Stimulated activated CD4-positive, alpha-beta T cell treated with anti-CD3 and anti-CD28 coated beads, TNF-alpha, amount 100 ng/mL, for 48 hours (primary cell): ENCODE measurements at places on chromosomes 12 and 14.

DNA sequence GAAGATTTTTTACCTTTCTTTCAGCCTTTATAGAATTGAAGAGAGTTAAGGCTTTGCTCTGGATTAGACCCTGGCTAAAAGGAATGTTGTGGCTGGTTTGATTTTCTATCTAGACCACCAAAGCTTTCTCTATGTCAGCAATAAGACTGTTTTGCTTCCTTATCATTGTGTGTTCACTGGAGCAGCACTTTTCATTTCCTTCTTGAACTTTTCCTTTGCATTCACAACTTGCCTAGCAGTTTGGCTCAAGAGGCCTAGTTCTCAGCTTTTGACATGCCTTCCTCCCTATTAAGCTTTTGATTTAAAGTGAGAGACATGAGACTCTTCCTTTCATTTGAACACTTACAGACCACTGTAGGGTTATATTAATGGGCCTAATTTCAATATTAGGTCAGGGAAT lies 64.1 kb upstream of the USP15 start:
- DNase-seq: no peak

GRCh38 chr14:92590941-92591340 lies 77.4 kb downstream of the RIN3 start:
- no peak for DNase-seq

- no peak for DNase-seq
Observed at GRCh38 chr14:65159281-65160062, 57.2 kb upstream of the MAX start.

DNA sequence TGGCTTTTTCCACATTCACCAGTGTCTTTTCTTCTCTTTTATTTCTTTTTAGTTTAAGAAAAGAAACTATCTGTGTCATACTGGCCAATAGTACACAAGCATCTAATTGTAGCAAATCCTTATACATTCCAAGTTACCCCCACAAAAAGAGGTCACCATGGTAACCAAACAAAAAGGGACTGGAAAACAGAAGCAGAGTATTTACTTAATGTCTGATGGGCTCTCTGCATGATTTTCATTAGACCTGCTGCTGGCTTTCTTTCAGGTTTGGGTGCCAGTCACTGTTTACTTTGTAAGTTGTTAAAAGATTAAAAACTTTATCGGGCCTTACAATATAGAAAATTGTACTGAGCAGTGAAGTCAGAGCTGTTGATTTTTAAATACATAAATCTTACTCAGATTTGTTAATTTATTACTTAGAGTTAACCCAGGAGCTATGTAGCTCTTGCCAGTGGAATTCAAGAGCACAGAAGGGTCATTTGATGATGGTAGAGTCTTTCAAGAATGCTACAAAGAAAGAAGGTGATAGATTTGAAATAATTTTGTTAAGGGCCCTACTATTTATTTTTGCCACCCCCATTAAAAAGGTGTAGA lies 123.9 kb downstream of the BRMS1L start:
- no peak for DNase-seq

DNA sequence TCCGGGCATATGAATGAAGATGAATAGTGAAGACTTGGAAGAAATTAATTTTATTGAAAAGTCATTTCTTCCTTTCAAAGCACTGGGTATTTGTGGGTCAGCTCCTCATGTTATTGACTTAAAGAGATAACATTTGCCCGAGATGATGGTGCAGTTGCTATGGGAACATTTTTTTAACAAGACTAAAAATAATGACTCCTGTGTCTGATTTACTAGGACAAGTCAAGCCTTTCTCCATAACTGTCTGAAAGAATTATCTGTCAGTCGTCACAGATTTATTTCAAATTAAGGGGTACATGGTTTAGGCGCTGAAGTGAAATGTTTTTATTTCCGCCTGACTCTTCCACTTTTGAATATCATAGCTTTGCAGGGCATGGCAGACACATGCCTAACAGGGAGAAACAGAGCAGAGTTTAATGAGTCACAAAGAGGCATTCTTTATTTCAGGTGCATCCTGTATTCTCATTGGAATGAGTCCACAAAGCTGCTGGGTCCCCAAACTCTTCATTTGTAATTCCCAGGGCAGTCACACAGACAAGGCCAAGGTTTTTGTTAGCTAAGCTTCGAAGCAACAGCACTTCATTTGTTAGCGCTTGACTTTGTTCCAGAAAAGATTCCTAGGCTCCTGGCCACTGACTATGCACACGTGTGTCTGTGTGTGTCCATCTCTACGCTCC lies 4.3 kb upstream of the GPHB5 start:
- DNase-seq: no peak

- DNase-seq: peak; percentile 48
Observed at GRCh38 chr12:123713823-123714585, 1.9 kb downstream of the ATP6V0A2 start.

GRCh38 chr14:76080025-76080424 lies 71.7 kb upstream of the GPATCH2L start:
- DNase-seq: no peak

GRCh38 chr12:44020555-44020954 lies 184.7 kb downstream of the TMEM117 start:
- no peak for DNase-seq

GRCh38 chr12:109460538-109460937 lies 16.6 kb downstream of the KCTD10 start:
- DNase-seq: no peak

DNA sequence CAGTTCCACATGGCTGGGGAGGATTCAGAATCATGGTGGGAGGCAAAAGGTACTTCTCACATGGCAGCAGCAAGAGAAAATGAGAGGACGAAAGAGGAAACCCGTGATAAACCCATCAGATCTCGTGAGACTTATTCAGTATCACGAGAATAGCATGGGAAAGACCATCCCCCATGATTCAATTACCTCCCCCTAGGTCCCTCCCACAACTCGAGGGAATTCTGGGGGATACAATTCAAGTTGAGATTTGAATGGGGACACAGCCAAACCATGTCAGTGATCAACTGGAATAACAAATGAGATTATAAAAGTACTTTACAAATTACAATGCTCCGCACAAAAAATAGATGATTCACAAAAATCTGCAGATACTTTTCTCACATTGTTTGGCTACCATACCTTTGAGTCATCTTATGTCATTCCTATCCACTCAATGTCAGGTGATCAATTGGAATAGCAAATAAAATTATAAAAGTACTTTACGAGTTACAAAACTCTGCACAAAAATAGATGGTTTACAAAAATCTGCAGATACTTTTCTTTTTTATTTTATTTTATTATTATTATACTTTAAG lies 338.9 kb downstream of the C12orf50 start:
- DNase-seq: no peak
